ENCODE measurements at places on chromosomes 5 and 9. TPM values are rescaled to one million over a fixed set of nuclear protein-coding genes. Genes with fewer than 3 reads are reported as not detected.

DNA sequence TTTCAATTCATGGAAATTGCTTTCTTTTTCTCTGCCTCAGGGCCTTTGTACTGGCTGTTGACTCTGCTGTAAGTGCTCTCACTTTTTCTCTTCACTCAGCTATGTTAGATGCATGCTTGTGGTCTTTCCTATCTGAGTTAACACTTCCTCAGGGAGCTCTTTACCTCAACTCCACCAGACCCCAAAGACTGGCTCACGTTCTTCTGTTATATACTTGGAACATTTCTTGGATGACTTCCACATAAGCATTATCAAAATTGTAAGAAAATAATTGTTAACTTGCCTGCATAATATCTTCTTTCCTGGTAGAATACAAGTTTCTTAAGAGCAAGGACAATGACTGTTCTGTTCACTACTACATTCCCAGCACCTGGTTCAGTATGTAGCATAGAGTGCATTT, 455.9 kb downstream of the EBF1 start:
- H3K36me3 ChIP-seq, result no peaks in the 10 kb centered on the region
- H3K27me3 ChIP-seq, result no peaks in the 10 kb centered on the region
- H3K4me1 ChIP-seq, result no peaks in the 10 kb centered on the region
- H3K27ac ChIP-seq, result no peak overlapping the region
- DNase-seq, result no peak

GRCh38 chr5:159286420-159287035, 23.4 kb downstream of the UBLCP1 start:
- no peak for DNase-seq
- H3K27ac ChIP-seq, result no peak overlapping the region

DNA sequence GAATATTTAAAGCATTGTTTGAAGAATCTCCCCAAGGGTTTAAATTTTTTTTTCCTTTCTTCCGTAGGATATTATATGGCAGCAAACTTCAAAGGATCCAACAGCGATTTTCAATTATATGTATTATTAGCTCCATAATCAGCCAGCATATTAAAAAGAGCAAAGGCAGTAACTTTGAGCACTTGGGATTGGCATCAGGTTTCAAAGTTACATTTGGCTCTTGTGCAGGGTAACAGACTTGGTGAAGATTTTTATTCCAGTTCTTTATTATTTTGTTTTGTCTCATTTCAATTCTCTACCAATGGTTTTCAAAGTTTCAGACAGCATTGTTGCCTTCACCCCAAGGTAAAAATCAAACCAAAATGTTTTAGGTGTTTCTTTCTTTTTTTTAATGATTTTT, 116.7 kb upstream of the ZNF366 start:
- no peaks in the 10 kb centered on the region for H3K36me3 ChIP-seq
- DNase-seq, result no peak

- H3K27me3 ChIP-seq, result no peaks in the 10 kb centered on the region
- H3K36me3 ChIP-seq, result peaks cover 22% of the 10 kb centered on the region
- H3K4me3 ChIP-seq, result no peak overlapping the region
- DNase-seq, result no peak
- H3K4me1 ChIP-seq, result peaks cover 26% of the 10 kb centered on the region
Measured at GRCh38 chr9:6418764-6419163, 5.8 kb downstream of the UHRF2 start.

- H3K27ac ChIP-seq, result peak overlapping the region; percentile 10
- no peaks in the 10 kb centered on the region for H3K27me3 ChIP-seq
- H3K4me1 ChIP-seq, result peaks cover 10% of the 10 kb centered on the region
- H3K4me3 ChIP-seq, result no peak overlapping the region
- DNase-seq, result no peak
- H3K36me3 ChIP-seq, result no peaks in the 10 kb centered on the region
Measured at GRCh38 chr9:98146101-98146991, 27.3 kb upstream of the TRIM14 start.

Gene LURAP1L
- 11.4 TPM for total RNA-seq

GRCh38 chr5:57745029-57745428, 262.4 kb upstream of the ACTBL2 start:
- H3K27ac ChIP-seq, result no peak overlapping the region
- no peaks in the 10 kb centered on the region for H3K4me1 ChIP-seq
- no peak overlapping the region for H3K4me3 ChIP-seq
